ENCODE measurements at places on chromosomes 11 and 22. TPM values are rescaled to one million over a fixed set of nuclear protein-coding genes. Genes with fewer than 3 reads are reported as not detected.

DNA sequence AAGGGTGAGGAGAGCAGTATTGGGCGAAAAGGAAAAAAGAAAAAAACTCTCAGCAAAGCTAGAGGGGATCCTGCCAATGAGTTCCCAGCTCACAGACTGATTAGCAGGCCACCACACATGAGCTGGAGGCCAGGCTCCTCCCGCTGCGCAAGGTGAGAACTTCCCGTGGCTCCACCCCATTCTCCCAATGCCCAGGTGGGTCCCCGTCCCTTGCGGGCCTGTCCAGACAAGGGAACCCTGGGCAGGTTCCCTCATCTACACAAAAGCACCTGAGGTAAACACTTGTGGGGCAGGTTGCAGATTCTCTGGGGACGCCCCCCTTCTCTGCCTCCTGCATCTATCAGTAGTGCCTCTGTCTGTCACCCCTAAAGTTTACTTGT, 46.5 kb downstream of the CDPF1 start:
- no peak for DNase-seq
- H3K27me3 ChIP-seq: no peaks in the 10 kb centered on the region
- H3K36me3 ChIP-seq: peaks cover 3% of the 10 kb centered on the region
- H3K4me1 ChIP-seq: no peaks in the 10 kb centered on the region

GRCh38 chr11:26849036-26849435, 127.2 kb upstream of the SLC5A12 start:
- no peak for DNase-seq
- no peak overlapping the region for H3K27ac ChIP-seq
- H3K4me1 ChIP-seq: no peaks in the 10 kb centered on the region
- no peak overlapping the region for H3K4me3 ChIP-seq
- no peaks in the 10 kb centered on the region for H3K36me3 ChIP-seq
- H3K27me3 ChIP-seq: no peaks in the 10 kb centered on the region

DNA sequence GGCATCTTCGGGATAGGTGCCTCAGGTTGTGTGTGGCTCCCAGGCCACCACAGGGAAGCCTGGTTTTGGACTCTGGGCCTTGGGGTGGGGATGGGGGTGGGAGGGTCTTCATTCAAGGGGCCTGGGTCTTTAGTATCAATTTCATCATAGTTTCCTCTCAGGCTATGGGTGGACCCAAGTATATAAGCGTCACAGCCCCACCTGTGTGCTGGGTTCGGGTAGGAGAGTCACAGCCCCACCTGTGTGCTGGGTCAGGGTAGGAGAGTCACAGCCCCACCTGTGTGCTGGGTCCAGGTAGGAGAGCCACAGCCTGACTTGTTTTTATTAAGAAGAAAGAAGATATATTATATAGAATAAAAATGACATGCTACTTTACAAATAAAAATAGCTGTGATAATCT, 422.1 kb downstream of the BRD1 start:
- H3K4me3 ChIP-seq: no peak overlapping the region
- no peak overlapping the region for H3K27ac ChIP-seq
- no peak for DNase-seq
- peaks cover 60% of the 10 kb centered on the region for H3K27me3 ChIP-seq

- peaks cover 34% of the 10 kb centered on the region for H3K4me1 ChIP-seq
- peak overlapping the region; percentile 98 for H3K27ac ChIP-seq
- H3K27me3 ChIP-seq: no peaks in the 10 kb centered on the region
- H3K36me3 ChIP-seq: peaks cover 5% of the 10 kb centered on the region
- DNase-seq: peak; percentile 2
Measured at GRCh38 chr11:77821349-77821851, 456 bp downstream of the AAMDC start.

- peak overlapping the region; percentile 97 for H3K4me3 ChIP-seq
- peaks cover 3% of the 10 kb centered on the region for H3K36me3 ChIP-seq
- H3K27ac ChIP-seq: peak overlapping the region; percentile 96
Measured at GRCh38 chr11:67120881-67121710, 2.0 kb downstream of the KDM2A start.

DNA sequence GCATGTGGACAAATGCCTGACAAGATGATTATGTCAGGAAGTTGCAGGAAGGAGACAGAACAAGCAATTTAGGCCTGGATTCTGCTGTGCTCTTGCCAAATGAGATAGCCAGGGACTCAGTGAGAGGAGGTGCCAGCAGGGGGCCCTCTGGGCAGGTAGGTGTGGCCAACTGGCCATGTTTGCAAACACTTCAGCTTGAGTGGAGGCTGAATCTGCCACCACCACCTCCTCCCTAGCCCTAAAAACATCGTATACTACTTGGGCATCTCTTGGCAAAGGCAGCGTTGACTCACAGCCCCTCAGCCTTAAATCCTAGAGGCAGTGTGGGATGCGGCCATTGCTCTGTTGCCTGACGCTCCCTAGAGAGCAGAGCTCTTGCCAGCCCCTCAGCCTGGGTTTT, 95.1 kb upstream of the PLET1 start:
- H3K4me3 ChIP-seq: no peak overlapping the region
- H3K27me3 ChIP-seq: no peaks in the 10 kb centered on the region
- H3K4me1 ChIP-seq: peaks cover 4% of the 10 kb centered on the region
- H3K27ac ChIP-seq: no peak overlapping the region
- no peak for DNase-seq

- DNase-seq: no peak
- H3K27ac ChIP-seq: no peak overlapping the region
- peaks cover 37% of the 10 kb centered on the region for H3K4me1 ChIP-seq
- H3K27me3 ChIP-seq: no peaks in the 10 kb centered on the region
- H3K36me3 ChIP-seq: no peaks in the 10 kb centered on the region
Measured at GRCh38 chr22:37181681-37182080, 6.4 kb downstream of the C1QTNF6 start.

DNA sequence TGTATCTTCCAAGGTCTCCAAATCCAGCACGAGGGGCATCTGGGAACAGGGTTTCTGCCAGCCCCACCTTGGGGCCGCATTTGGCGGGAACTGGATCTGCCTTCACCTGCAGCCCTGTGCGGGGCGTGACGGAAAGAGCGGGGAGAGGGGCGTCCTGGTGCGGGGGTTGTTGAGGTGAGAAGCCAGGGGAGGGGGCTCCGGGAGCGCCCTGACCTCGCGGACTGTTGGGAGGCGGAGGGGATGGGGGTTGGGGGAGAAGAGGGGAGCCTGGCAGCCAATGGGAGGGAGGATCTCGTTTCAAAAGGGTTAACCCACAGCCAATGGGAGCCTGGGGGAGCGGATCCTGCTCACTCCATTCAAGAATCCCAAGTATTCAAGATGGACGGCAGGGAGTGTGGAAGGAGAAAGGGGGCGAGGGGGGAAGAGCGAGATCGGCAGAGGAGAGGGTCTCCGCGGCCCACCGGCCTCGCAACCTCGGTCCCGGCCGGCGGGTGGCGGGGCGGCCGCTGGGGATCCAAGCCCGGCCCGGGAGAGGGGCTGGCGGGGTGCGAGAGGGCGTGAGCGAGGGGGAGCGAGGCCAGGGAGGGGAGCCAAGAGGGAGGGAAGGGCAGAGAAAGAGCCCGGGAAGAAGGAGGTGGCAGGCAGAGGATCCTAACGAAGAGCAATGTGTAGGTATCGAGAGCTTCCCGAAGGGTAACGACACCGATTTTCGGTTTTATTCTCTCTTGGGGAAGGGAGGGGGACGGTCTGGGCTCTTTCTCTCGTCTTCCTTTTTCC, 11.5 kb downstream of the YPEL4 start:
- no peak for DNase-seq
- peak overlapping the region; percentile 90 for H3K27ac ChIP-seq
- H3K4me3 ChIP-seq: peak overlapping the region; percentile 88
- H3K27me3 ChIP-seq: peaks cover 35% of the 10 kb centered on the region
- H3K4me1 ChIP-seq: peaks cover 21% of the 10 kb centered on the region

- no peak overlapping the region for H3K4me3 ChIP-seq
- no peaks in the 10 kb centered on the region for H3K36me3 ChIP-seq
- DNase-seq: no peak
Measured at GRCh38 chr11:91199866-91200265, 977.0 kb upstream of the CHORDC1 start.

GRCh38 chr11:62708793-62709192, 1.3 kb downstream of the GNG3 start:
- H3K4me3 ChIP-seq: peak overlapping the region; percentile 95
- no peaks in the 10 kb centered on the region for H3K27me3 ChIP-seq
- peaks cover 59% of the 10 kb centered on the region for H3K4me1 ChIP-seq
- peak overlapping the region; percentile 100 for H3K27ac ChIP-seq
- H3K36me3 ChIP-seq: peaks cover 5% of the 10 kb centered on the region

DNA sequence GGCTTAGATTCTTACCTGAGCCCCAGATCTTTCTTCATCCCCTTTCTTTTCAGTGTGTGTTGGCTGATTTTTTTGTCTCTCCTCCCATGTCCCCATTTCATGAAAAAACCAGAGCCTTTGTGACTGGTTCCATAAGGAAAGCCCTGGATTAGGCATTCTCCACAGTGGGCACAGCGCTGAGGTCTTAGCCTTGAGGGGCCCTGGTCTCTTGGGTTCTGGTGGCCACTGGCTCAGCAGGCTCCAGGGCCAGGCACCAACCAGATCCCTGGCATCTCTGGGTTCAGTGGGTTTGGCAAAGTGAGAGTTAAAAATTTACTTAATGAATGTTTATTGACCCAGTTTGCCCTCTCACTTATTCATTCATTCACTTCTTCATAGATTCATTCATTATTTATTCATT, 49.5 kb upstream of the ACCSL start:
- H3K4me3 ChIP-seq: no peak overlapping the region
- no peaks in the 10 kb centered on the region for H3K4me1 ChIP-seq
- no peak for DNase-seq
- H3K27me3 ChIP-seq: peaks cover 16% of the 10 kb centered on the region
- H3K36me3 ChIP-seq: no peaks in the 10 kb centered on the region

DNA sequence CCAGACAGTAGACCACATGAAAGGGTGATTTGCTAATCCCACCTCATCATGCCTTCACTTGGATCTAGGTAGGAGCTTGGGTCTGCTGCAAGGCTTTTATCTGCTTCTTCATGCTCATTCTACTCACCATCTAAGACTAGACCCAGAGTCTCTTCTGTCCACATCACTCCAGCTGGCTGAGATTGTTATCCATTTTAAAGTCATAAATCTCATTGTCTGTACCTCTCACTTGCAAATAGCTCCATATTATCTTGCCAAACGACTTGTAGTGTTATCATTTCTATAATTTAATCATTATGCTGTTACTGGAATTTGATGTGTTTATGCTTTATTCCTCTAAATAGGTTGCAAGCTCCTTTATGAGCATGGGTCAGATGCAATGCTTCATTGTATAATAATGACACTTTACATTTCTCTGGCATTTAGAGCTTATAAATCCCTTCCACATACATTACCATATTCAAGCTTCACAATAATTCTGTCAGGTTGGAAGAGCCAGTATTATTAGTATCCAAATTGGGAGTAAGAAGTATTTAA, 254.2 kb upstream of the SORL1-AS1 start:
- no peak for DNase-seq
- no peak overlapping the region for H3K4me3 ChIP-seq
- peaks cover 28% of the 10 kb centered on the region for H3K27me3 ChIP-seq
- H3K27ac ChIP-seq: no peak overlapping the region
- H3K36me3 ChIP-seq: no peaks in the 10 kb centered on the region
- H3K4me1 ChIP-seq: no peaks in the 10 kb centered on the region

- H3K4me1 ChIP-seq: peaks cover 14% of the 10 kb centered on the region
- no peak overlapping the region for H3K4me3 ChIP-seq
- no peak overlapping the region for H3K27ac ChIP-seq
- no peak for DNase-seq
Measured at GRCh38 chr11:32087597-32087996, 3.3 kb upstream of the RCN1 start.

DNA sequence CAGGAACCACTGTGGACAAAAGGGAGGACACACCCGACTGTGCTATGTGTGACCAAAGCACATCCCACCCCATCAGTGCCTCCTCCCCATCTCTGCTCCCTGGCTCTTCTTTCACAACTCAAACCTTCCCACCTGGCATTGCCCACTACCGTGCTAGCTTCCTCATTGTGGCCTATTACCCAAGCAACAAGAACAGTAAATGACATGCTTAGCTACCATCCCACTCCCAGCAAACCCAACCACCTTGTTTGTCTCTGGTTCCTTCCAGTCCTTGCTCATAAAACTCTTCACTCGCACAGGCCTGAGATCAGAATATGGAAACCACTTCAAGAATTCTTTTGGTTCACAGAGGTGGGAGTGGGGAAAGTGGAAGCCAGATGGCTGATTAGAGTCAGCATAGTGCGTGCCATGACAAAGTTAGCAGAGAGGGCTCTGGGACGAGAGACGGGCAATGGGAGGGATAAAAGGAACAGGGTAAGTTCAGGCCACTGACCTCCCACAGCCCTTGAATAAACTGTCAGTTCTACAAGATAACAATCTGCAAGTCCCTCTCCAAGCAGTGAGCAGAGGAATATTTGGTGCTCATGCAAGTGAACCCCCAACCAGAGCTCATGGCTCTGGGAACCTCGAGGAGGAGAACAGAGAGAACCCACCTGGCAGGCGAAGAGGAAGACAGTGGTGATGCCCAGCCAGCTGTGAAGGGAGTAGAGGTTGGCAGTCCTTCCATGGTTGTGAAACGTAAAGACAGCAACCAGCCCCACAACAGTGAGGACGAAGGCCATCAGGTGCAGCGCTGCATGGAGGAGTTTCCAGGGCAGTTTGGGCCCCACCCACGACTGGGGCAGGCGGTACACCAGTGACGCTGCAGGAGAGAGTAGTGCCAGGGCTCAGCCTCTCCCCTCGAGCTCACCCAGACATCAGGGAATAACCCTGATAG, 8.3 kb downstream of the CYB561A3 start:
- no peak for DNase-seq
- no peak overlapping the region for H3K27ac ChIP-seq
- no peak overlapping the region for H3K4me3 ChIP-seq
- H3K27me3 ChIP-seq: no peaks in the 10 kb centered on the region
- H3K4me1 ChIP-seq: peaks cover 22% of the 10 kb centered on the region

- H3K27ac ChIP-seq: no peak overlapping the region
- no peaks in the 10 kb centered on the region for H3K27me3 ChIP-seq
- peak; percentile 9 for DNase-seq
- peak overlapping the region; percentile 2 for H3K4me3 ChIP-seq
- no peaks in the 10 kb centered on the region for H3K36me3 ChIP-seq
Measured at GRCh38 chr11:63518548-63518947, 12.7 kb downstream of the LGALS12 start.

DNA sequence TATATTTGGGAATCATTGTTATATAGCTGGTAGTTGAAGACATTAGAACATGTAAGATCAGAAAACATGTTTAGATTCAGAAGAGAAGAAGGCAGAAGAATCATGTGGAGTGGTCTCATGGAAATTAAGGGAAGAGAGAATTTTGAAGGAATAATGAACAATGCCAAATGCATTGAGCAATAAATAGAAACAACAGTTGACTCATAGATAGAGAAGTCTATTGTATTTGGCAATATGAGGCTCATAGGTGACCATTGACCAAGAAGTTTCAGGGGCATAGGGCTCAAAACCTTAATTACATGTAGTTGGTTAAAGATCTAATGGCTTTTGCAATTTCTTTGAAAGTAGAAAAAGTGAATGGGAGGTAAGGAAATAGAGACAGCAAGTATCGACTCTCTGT, 123.9 kb downstream of the PAX6 start:
- peaks cover 7% of the 10 kb centered on the region for H3K4me1 ChIP-seq
- H3K27ac ChIP-seq: no peak overlapping the region
- peaks cover 3% of the 10 kb centered on the region for H3K36me3 ChIP-seq
- no peak overlapping the region for H3K4me3 ChIP-seq
- DNase-seq: no peak

Gene NNMT
- not detected for total RNA-seq

Gene TCN1
- not detected for total RNA-seq

Gene FOLR3
- total RNA-seq: not detected

Gene GGTLC2
- total RNA-seq: not detected

Gene MCAM
- 0.33 TPM for total RNA-seq

Gene ARL14EP
- 70.3 TPM for total RNA-seq

Gene AGBL2
- 12.1 TPM for total RNA-seq

Gene APOL6
- 37.7 TPM for total RNA-seq

Gene FDXACB1
- total RNA-seq: 6.1 TPM

Gene KCNC1
- total RNA-seq: not detected

Gene AQP11
- total RNA-seq: 1.1 TPM

Gene RFPL3
- not detected for total RNA-seq

Gene TCN2
- total RNA-seq: 0.62 TPM

Gene ACTN3
- 0.27 TPM for total RNA-seq
